HFFc6 (cell line): ENCODE measurements at places on chromosomes 3 and 15. TPM values are rescaled to one million over a fixed set of nuclear protein-coding genes. Genes with fewer than 3 reads are reported as not detected.

Gene MUC4
- not detected in 3 replicates for total RNA-seq

Gene SLC24A5
- total RNA-seq: not detected in 3 replicates

Gene SLC7A14
- total RNA-seq: 0.11 to 0.64 TPM (median 0.53 TPM) in 3 replicates

DNA sequence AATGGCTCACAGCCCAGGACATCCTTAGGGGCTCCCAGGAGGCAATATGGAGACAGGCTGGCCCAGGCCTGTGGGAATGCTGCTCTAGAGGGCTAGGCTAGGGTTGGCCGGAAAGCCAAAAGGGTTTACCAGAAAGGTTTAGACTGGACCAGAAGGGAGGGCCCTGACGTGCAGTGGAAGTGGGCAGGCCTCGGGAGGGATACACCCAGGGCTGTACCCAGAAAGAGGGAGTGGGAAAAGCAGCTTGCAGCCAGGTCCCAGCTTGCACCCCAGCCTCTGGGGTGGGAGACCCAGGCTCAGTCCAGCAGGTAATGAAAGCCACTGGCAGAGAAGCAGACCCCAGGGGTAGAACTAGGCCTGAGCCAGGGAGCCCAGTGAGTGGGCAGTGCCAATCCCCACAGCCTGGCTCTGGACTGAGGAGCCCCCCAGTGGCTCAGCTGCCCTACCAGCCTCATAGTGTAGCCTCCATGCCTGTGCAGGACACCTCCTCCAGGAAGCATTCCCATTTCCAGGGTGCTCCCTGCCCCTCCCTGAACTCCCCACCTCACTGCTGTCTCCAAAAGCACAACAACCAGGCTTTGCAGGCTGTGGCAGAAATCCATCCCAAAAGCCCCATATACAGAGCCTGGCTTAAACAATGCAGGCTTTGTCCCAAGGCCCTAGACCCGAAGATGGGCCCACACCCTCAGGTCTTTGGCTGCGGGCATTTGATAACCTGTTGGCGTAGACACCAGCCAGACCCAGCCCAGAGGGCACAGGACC is 3.5 kb downstream of the GORASP1 start:
- DNase-seq: no peak

Gene PYGO1
- total RNA-seq: 8.2 to 9.4 TPM (median 8.7 TPM) in 3 replicates

Gene KLHL40
- total RNA-seq: not detected in 3 replicates

Gene KCNAB1
- not detected in 2 replicates for total RNA-seq

Gene P3H2
- 33.8 to 40.4 TPM (median 34.1 TPM) in 3 replicates for total RNA-seq

DNA sequence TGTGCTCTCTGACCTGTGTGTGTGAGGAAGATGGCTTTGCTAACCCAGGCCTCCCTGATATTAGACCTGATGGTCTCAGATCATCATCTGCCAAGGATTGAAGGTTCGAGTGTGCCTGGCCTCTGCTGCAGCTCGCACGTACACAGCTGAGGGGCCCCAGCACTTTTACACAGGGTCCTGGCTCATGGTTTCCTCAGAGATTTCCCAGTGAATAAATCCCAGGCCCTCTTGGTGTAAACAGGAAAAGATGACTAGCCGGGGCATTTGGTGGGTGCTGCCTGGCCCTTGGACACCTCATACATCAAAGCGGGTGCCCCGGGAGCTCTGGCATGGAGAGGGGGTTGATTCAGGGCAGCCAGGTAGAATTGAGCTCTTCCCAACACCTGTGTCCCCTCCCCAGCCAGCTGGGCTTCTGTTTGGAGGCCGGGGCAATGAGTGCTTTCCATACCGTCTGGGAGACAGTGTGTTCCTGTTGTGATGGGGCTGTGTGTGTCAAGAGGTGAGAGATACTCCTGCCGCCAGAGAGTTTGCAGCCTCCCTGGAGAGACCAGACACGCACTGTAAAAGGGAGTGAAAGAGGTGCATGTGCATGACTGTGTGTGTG is 72.5 kb upstream of the TLE3 start:
- DNase-seq: no peak

- no peak for DNase-seq
These were observed 467.4 kb downstream of the GRM7 start for GRCh38 chr3:7328339-7328738.

GRCh38 chr3:77242371-77242770 is 202.5 kb downstream of the ROBO2 start:
- DNase-seq: no peak

GRCh38 chr3:50672656-50673055 is 2.1 kb upstream of the DOCK3 start:
- no peak for DNase-seq

GRCh38 chr3:30612437-30613132 is 6.2 kb downstream of the TGFBR2 start:
- DNase-seq: no peak

DNA sequence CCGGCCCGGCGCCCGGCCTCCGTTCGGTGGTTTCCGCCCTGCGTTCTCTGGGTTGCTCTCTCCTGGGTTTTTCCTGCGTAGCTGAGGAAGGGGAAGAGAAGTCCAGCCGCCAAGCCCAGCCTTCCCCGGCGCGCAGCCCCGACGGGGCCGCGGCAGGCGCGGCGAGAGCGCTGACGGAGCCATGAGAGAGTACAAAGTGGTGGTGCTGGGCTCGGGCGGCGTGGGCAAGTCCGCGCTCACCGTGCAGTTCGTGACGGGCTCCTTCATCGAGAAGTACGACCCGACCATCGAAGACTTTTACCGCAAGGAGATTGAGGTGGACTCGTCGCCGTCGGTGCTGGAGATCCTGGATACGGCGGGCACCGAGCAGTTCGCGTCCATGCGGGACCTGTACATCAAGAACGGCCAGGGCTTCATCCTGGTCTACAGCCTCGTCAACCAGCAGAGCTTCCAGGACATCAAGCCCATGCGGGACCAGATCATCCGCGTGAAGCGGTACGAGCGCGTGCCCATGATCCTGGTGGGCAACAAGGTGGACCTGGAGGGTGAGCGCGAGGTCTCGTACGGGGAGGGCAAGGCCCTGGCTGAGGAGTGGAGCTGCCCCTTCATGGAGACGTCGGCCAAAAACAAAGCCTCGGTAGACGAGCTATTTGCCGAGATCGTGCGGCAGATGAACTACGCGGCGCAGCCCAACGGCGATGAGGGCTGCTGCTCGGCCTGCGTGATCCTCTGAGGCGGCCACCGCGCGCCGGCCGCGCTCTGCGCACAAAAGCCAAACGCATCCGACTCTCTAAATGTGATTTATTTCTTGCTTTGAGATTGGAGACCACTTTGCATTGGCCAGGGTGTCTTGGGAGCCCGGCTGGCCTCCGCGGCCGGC is 727 bp downstream of the RAP2B start:
- DNase-seq: no peak

Gene CDCP1
- total RNA-seq: 0.45 to 2.0 TPM (median 0.77 TPM) in 3 replicates
